ENCODE measurements at places on chromosomes 4 and X.

DNA sequence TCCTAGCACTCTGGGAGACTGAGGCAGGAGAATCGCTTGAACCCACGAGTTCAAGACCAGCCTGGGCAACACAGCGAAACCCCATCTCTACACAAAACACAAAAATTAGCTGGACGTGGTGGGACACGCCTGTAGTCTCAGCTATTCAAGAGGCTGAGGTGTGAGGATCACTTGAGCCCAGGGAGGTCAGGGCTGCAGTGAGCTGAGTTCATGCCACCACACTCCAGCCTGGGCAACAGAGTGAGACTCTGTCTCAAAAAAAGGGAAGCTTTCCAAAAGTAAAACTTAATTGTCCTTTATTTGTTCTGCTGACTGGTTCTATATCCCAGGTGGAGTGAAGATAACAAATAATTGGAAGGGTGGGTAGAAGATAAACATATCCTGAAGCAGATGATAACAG lies 45.6 kb downstream of the ABCG2 start:
- DNase-seq = no peak

DNA sequence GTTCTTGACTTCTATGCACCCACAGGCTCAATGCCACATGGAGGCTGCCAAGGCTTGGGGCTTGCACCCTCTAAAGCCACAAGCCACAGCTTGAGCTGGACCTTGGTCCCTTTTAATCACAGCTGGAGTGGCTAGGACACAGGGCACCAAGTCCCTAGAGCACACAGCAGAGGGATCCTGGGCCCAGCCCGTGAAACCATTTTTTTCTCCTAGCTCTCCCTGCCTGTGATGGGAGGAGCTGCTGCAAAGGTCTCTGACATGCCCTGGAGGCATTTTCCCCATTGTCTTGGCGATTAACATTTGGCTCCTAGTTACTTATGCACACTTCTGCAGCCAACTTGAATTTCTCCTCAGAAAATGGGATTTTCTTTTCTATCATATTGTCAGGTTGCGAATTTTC lies 410.9 kb downstream of the GRID2 start:
- DNase-seq = no peak

DNA sequence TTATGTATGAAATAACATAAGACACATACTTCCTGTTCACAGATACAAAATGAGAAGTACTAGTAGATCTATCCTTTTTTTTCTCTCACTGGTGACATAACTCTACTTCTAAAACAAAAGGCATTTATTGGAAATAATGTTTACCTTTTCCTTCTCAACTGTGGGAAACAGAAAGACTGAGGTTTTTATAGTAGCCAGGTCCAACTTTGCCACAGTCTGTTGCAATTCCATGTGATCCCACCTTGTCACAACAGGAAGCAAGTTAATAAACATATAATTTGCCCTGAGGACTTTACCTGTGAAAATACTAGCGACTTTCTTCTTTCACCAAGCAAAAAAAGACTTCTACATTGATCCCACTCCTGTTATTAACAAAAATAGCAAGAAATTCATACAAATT lies 475.8 kb downstream of the PDGFC start:
- no peak for DNase-seq

- no peak for DNase-seq
Observed at GRCh38 chrX:53022381-53022780, 26.2 kb upstream of the GPR173 start.

Data from CD4-positive, alpha-beta T cell treated with Interleukin-4 for 1 hour (primary cell).